ENCODE measurements at places on chromosomes 16 and 17.

DNA sequence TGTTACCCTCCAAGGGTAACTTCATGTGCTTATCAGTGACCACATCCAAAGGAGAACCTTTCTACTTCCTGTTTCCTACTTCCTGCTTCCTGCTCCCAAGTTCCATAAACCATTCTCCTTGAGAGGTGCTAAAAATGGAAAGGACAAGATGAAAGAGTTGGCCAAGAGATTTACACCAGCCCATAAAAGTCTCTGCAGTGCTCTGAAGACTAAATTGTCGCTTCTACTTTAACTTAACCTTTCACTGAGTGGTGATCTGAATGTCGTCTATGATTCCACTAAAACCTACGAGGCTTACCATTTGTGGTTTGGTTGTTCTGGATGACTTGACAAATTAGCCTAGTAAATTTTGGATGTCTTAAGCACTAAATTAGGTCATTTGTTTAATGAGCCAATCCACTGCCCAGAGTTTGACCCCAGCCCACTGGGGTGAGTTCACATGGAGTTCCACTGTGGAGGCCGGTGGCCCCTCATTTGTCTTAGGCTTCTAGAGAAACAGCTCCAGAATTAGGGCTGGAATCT is 333.1 kb downstream of the FOXL1 start:
- DNase-seq = no peak

DNA sequence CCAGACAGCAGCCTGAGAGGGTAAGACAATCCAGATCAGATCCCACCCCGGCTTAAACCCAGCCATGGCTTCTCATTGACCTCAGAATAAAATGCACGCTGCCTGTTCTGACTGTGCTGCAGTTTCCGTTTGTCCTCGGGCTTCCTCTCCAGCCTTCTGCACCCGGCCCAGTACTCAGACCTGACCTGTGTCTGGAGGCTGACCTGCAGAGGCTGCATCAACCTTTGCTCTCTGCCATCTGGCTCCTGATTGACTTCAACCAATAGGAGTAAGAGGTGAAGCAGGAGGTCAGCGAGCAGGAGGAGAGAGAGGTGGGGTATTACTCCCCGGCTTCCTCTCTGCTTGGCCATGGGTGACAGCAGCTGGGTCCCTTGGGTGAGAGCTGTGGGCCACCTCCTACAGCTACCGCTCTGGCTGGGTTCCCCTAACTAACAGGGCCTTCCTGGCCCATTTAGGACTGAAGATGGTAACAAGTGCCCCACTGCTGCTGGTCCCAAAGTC is 46.7 kb downstream of the C16orf82 start:
- DNase-seq = no peak

DNA sequence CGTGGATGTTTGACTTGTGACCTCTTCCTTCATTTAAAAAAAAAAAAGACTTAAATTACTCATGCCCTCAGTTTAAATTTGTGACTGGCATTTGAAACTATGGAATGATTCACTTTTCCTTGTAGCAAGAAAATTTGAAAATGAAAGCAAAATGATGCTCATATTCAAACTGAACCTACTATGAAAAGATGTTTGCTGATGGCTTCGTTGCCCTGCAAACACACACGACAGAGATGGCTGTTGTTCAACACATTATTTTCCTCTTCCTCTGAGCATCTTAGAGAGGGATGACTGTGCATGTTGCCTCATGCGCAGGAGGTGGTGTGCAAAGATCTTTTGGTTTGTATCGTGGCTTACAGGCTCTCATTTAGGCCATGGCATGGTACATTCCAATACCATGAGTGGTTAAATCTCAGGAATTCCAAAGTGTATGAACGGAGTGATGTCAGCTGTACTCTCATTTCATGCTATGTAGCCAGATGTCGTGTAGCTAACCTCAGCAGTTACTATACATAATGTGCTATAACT is 164.5 kb downstream of the PRKCA start:
- no peak for DNase-seq

DNA sequence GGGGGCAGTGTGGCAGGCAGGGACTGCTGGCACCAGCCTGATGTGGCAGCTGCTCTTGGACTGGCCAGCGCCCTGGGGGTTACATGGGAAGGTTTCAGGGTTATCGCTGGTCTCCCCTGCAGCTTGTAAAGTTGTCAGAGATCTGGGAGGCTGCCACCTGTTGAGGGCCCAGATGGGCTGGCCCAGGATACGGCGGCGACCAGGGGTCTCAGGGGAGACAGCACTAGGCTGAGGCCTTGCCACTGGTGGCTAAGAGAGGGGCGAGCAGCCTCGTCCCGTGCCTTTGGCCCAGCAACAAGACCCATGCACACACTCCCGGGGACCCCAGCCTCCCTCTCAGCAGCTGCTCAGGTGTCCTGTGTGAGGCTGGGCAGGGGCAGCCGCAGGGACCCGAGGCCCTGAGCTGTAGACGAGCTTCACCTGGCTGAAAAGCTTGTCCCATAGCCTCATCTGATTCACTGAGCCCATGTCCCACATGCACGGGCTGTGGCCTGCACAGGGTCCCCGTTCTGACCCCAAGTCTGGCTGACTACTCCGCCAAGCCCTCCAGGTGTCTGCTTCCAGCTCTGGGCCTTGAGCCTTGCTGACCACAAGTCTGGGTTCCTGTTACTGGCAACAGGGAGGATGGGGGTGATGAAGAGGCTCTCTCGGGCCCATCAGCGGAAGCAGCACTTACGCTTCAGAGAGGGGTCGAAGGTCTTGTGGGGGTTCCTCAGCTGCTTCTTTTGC is 6.2 kb downstream of the DUS1L start:
- DNase-seq = no peak

DNA sequence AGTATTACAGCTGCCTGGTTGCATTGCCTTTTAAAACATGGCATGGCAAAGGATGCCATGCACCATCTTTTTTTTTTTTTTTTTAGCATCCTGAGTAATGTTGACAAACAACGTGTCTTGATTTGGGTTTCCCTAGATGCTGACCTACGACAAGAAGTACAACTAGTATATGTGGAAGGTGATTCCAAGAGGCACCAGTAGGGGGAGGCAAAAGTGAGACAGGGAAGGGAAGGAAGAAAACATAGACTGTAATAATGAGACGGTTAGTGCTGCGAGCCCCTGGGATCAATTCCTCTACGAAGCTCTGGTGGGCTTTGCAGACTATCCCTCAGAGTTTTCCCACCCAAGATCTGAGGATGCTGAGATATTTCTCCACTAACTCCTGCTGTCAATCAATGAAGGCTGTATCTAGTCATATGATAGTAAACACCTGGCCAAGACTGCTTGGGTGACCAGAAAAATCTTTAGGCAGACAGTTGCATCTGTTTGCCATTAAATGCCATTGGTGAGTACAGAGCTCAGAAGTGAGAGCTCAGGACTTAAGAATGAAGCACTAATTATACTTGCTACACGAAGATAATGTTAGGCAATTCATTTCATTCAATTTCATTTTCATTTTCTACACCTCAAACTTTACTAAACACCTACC is 458.6 kb upstream of the GOT2 start:
- DNase-seq = no peak

- DNase-seq = no peak
Observed at GRCh38 chr17:32385121-32385520, 35.2 kb downstream of the ZNF207 start.

GRCh38 chr17:5933430-5933829 is 136.7 kb upstream of the WSCD1 start:
- DNase-seq = no peak

DNA sequence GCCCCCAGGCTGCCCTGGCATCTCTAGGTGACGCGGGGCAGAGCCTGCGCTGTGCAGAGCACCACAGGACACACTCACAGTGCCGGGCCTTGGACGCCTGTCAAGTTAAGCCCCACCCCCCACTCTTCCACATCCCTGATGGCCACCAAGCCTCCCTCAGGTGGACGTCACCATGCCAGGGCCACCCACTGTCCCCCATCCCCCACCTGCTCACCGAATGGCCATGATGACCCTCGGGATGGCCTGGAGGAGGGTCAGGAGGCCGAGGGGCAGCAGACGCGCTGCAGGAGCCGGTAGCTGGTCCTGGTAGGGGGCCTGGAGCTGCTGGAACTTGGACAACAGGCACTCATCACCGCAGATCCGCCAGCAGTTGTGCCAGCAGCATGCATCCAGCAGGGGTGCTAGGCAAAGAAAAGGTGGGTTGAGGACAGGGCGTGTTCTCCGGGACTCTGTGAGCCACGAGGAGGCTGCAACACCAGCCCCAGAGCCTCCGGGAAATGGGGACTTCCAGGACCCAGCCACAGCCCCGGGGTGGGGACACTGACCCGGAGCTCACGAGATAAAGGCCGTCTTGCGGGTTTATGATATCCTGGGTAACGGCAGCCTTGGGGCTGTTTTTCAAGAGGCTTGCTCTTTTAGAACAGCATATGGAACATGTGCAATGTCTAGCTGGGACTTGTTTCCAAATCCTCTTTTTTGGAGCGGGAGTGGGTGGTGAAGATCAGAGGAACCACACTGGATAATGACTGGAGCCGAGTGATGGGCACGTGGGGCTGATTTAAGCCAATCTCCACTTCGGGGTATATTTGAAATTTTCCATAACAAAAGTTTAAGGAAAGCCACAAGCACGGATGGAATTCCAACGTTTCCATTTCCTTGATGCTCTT is 11.4 kb downstream of the C16orf95 start:
- DNase-seq = no peak

DNA sequence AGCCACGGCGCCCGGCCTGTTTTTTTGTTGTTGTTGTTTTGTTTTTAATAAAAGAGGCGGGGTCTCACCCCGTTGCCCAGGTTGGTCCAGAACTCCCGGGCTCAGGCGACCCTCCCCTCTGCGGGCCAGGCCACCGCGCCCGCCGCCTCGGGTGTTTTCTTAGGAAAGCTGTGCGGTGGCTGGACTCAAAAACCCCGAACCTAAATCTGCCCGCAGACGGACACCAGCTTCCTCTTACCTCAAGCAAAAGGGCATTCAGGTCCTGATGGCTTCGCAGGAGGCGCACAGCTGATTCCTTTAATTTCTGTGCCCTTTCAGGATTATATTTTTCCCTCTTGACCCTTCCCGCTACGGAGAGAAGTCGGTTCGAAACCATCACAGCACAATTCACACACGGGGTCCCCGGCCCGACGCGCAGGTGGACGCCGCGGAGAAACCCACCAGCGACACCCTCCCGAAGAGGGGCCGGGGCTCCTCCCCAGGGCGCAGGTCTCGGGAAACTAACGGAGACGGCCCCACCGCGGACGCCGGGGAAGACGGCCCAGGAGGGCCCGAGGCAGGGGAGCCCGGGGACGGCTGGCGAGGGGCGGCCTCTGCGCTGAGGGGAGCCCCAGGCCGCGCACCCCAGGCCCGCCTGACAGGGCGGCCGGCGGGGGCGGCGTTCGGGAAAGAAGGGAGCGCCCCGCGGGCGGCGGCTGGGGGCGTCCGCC is 653 bp downstream of the FANCA start:
- DNase-seq = no peak

GRCh38 chr17:50837286-50837979 is 2.0 kb downstream of the WFIKKN2 start:
- DNase-seq = no peak

DNA sequence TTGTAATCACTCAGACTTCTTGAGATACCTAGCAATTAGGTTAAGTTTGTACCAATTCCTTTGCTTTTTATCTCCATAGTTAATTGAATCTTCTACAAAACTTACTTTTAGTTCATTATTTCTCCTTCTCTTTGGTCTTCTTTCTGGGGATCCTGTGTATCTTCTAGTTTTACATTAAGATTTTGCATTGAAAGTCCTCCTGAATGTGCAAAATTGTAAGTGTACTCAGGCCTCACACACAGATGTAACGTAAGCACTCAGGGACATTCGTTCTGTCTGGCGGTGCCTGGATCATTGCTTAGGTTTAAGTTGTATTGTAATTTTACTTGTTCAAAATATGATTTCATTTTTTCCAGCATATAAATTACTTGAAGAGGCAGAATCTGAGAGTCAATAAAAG is 222.6 kb upstream of the CPHXL start:
- no peak for DNase-seq

GRCh38 chr17:9821921-9822320 is at the start of gene GSG1L2:
Gene GSG1L2, minus strand, starts transcription at chr17:9822079. Its CDS starts 8 bp downstream, at chr17:9822071.
- no peak for DNase-seq

- no peak for DNase-seq
Observed at GRCh38 chr16:22183335-22183734, 21.0 kb downstream of the SDR42E2 start.

- DNase-seq = no peak
Observed at GRCh38 chr17:82601447-82602000, 46.7 kb downstream of the WDR45B start.

DNA sequence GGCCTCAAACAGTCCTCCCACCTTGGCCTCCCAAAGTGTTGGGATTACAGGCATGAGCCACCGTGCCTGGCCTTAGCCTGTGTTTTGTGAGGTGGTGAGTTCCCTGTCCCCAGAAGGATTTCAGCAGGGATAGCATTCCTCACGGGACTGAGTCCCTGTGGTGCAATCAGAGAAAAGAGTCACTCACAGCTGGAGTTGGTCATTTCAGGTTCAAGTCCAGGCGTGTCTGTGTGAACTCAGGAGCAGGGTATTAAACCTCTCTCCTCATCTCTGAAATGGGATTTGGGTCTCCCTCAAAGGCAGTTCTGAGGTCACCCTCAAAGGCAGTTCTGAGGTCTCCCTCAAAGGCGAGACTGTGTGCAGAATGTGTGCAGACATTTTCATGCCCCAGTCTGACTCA is 28.6 kb downstream of the NPTX1 start:
- DNase-seq = no peak

DNA sequence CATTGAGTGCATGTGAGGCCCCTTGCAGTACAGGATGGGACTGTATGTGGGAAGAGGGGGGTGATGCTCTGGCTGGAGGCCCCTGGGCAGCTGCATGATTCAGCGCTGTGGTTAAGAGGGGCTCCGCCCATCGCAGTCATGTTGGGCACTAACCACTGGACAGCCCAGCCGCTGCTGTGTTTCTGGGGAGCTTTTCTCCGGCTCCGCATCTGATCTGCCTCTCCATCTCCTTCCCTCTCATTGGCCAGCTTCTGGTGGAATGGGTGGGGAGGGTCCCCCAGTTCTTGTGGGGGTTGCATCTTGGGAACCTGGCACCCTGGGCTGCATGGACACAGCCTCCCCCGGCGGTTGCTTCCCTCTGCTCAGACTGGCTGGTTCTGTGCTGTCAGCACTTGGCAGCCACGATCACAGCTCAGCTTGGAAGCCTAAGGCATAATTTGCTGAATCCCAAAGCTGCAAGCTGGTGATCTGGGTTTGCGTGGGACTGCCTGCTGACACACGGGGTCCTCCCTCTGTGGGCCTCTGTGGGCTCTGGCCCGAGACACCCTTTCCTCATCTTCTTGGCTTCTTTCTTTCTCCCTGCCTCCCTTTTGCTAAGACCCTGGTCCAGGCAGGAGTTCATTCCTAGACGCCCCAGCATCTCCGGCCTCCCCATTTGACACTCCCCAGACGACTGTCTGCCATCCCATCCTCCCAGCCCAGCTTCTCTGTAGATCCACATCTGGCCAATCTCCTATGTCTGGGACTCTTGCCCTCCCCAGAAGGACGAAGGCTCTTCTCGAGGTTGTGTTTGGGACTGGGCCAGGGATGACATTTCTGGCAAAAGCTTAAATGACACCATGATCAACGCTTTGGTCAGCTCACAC is 168.3 kb downstream of the SEC14L1 start:
- no peak for DNase-seq

All from NCI-H187 (cell line).